ENCODE measurements at places on chromosomes 7 and 10.

GRCh38 chr10:80460399-80461207 is 6.5 kb downstream of the TSPAN14 start:
- no peak for DNase-seq

DNA sequence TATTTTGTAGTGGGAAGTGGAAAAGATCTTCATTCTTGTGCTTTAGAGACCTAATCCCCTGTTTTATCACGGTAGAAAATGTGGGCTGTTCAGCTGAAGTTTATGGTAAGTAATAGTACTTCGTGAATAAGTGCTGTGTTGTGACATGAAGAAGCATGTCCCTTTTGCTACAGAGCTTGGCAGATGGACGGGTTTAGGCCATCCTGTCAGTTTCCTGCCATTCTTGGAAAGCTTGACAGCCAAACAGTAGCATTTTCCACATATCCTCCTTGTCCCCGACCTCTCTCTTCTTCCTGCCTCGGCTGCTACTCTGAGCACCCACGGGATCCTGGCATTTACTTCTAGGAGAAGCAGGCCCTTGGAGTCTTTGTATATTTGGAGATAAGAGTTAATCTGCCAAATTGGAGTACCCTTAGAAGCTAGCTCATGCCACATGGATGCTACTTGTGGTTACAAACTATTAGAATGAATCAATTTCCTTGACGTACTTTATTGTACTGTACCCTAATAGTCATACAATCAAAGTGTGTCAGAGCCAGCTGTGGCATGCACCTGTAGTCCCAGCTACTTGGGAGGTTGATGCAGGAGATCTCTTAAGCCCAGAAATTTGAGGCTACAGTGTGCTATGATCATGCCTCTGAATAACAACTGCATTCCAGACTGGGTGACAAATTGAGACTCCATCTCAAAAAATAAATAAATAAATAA is 39.2 kb downstream of the PNLIPRP3 start:
- DNase-seq = no peak

- DNase-seq = no peak
These were observed 28.8 kb downstream of the CNOT4 start for GRCh38 chr7:135480966-135481597.

- DNase-seq = no peak
These were observed 108.2 kb upstream of the KAT6B start for GRCh38 chr10:74718208-74718607.

- DNase-seq = no peak
These were observed 67.7 kb downstream of the BMPR1A start for GRCh38 chr10:86824151-86824550.

DNA sequence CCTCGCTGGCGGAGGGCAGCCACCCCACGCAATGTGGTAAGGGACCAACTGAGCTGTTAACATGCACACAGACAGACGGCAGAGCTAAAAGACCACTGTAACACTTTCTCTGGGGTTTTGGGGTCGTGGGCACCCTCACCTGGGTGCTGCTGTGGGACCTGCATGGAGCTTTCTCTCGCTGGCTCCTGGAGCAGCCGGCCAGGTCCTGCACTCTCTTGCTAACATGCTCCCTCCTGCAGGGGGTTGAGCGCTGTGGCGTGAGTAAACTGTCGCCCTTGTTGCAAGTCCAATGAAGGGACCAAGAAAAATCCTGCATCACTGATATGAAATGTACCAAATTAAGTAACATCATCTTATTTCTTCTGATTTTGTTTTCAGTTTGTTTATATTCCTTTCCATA is 92.0 kb downstream of the ADK start:
- no peak for DNase-seq

- DNase-seq = no peak
These were observed 246.7 kb upstream of the CTBP2 start for GRCh38 chr10:125407000-125407502.

DNA sequence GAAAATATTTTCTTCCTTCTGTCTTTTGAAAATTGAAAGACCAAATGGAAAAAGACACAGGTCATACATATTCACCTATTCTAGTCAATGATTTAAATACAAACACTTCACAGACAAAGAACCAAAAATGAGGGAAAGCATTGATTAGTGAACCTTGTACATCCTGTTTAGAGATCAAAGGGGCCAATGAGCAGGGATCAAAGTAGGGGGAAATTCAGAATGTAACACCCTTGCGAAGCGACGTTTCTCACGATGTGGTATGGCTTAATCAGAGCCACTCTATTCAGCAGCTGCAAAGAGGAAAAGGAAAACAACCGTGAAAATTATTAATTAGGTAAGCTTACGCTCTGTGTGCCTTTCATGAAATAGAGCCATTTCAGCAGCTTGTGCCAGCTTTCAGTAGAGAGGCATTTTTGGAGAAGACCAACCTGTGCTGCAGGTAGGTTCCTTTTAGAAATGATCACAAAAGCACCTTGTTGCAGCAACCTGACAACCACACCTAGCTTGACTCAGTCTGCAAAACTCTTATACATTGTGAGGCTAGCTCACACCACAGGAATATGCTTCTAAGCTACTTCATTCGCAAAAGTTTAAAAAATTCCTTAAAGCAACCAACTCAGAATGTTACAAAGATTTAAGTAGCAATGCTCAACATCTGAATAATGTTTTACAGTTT is 78.0 kb downstream of the DKK1 start:
- DNase-seq = no peak

GRCh38 chr7:65287023-65287422 is 86.6 kb upstream of the ZNF92 start:
- DNase-seq = no peak

DNA sequence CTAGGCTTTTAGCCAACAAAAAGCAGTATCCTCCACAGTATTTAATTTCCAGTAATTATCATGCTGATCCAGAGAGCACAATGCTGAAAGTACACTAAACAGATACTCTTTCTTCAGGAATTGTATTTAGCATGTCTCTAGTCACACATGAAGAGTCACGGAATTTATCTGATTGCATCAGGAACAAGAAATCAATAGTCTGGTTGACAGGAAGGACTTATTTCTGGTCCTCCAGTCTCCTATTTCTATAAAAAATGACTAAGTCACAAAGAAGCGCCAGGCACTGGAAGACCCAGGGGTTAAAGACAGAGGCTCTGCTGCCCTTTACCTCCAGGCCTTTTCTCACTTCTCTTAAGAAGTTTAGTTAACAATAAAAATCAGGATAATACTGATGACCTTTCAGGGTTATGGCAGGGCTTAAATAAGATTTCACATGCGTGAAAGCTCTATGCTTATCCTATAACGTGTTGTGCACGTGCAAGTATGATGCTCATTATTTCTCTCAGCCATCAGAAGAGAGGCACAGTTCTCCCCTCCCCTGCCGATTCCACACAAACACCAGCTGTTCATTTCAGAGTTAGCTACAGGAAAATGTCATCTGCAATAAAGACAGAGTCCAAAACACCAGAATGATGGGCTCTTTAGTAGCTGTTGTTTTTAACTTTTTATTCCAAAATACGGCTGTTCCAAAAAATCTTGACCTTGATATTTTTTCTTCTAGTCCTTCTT is 36.9 kb downstream of the SLC26A4 start:
- DNase-seq = no peak

- no peak for DNase-seq
These were observed 649.0 kb downstream of the LRMDA start for GRCh38 chr10:76080451-76080850.

- no peak for DNase-seq
These were observed 866.3 kb upstream of the LRRN3 start for GRCh38 chr7:110224643-110225042.

DNA sequence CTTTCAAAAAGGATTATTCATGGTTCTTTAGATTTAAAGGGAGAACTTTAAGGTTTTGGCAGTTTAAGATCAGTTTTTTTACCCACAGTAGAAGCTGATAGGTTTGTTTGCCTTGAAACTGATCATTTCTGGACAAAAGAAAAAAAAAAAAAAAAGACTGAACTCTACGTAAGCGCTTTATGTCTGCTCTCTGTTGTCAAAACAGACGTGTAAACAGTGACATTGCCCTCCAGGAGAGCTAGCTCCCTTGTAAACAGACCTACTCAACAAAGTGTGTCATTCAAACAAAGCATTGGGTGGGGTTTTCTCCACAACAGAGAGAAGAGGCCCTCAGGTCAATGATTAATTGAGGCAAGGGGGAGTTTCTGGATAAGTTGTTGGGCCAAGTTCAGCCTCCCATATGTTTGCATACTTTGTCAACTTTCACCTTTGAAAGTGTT is 568.1 kb upstream of the LRRN3 start:
- no peak for DNase-seq

DNA sequence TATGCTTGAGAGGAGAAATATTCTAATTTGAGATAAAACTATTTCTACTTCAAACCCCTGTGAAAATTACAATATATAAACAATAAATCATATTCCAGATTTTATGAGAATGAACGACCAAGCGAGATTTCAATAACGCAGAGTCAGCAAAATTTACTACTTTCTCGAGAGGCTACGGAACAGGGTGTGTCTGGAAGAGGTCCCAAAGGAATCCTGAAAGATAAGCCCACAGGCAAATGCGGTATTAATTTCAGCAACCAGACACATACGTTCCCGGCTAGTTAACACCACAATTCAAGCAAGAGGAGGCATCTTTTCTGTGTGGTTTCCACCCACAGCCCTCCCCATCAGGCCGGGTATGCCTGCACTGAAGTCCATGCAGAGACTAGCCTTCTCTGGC is 26.4 kb downstream of the BEND7 start:
- DNase-seq = no peak

GRCh38 chr10:17001961-17002749 is 127.5 kb downstream of the CUBN start:
- DNase-seq = no peak

GRCh38 chr10:71029411-71029892 is 141.1 kb upstream of the PCBD1 start:
- no peak for DNase-seq

- no peak for DNase-seq
These were observed 40.4 kb downstream of the KCTD7 start for GRCh38 chr7:66669088-66669487.

- DNase-seq = no peak
These were observed 14.8 kb upstream of the LSM8 start for GRCh38 chr7:118169146-118169545.

GRCh38 chr10:124342136-124342820 is 76.4 kb downstream of the OAT start:
- no peak for DNase-seq

DNA sequence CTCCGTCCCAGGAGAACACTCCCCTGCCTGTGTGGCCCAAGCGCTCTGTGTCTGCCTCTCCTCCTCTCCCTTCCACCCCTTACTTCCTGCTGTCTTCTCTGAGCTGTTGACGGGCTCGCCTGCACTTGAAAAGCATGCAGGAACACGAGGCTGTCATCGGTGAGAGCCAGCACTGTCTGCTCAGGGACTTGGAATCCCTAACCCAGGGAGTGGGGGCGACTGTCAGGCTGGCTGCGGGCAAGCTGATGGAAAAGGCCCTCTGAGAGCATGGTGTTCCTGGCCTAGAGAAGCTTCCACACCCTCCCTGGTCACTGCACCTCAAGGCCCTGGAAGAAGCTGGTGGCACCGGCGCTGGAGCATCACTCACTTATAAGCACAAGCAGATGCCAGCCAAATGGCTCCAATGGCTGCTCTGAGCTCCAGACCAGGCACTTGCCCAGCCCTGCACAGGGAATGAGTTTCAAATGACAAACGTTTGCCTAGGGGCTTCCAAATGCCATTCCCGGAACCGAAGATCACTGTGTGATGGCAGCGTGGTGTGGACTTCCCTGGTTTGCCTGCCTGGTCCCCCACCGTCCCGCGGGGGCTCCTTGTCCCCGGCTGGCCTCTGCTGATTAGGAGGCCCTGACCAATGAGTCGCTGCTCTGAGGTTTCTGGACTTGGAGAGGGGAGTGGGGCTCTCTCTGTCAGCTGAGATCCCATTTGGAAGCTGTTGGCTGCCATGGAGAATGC is 56.7 kb upstream of the EBF3 start:
- no peak for DNase-seq

DNA sequence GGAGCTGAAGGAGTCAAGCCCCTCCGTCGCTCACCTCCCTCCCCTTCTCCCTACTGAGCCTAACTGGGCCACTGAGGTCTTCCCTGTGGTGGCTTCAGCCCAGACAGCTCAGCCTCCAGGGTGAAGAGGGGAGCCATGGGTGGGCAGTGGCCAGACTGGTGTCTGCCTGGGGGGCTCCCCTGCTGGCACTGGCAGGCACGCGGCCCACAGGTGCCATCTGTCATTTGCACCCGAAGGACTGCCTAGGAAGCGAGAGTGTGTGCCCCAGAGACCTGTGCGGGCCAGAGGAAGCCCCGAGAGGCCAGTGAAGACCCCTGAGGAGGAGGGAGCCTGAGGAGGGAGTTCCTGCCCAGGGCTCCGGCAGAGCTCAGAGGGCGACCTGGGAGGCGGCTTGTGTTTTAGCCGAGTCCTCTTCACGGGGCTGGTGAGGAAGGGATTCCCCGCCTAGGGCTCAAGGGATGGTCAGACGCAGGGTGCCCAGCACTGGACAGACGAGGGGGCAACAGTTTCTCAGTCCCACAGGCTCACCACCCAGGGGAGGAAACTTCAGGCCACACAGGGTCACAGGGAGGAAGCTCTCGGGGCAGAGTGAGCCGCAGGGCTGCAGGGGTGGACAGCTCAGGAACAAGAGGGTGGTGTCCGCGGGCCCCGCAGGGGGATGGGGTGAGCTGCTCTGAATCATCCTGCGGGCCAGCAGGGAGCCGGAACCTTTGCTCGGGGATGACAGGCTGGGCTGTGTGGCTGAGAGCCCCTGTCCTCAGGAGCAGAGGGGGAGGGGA is 76.2 kb upstream of the PPP2R2D start:
- DNase-seq = no peak

DNA sequence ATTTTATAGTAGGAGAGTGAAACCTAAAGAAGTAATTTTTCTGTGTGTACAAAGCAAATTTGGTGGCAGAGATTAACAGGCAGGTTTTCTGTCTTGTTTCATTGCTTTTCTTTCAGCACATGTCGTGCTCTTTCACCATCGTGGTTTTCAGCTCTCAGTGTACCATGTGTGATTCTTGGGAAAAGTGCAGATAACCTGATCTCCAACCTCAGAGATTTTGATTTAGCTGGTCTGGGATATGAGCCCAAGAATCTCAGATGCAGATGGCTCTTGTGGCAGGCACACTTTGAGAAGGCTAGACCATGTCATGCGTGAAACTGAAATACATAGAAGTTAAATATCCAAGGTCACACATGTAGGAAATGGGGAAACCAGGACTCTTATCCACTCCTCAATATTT is 317.4 kb downstream of the EXOC4 start:
- no peak for DNase-seq

GRCh38 chr7:154744256-154744860 is 258.6 kb downstream of the PAXIP1 start:
- no peak for DNase-seq

GRCh38 chr10:73819513-73820093 is 8.2 kb upstream of the NDST2 start:
- DNase-seq = no peak

- DNase-seq = no peak
These were observed 303.5 kb downstream of the PAXIP1 start for GRCh38 chr7:154699417-154699816.

DNA sequence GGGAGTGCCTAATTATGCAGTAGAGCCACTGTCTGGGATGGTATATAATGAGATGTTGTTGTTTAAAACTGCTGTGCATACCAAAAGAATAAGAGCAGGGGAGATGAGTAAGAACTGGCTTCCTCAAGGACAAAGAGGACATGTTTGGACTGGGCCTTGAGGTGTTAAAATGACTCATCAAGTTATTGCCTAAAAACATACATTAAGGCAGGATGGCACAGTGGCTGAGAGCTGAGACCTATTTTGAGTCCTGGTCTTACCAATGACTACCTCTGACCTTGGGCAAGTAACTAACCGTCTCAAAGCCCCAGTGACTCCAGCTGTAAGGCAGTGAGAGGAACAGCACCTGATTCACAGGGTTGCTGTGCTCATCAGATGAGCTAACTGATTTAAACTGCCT is 71.1 kb downstream of the CFAP58 start:
- DNase-seq = no peak

- no peak for DNase-seq
These were observed 1111.6 kb upstream of the SORCS1 start for GRCh38 chr10:108275895-108276685.
